ENCODE measurements at places on chromosomes 3 and 15.

DNA sequence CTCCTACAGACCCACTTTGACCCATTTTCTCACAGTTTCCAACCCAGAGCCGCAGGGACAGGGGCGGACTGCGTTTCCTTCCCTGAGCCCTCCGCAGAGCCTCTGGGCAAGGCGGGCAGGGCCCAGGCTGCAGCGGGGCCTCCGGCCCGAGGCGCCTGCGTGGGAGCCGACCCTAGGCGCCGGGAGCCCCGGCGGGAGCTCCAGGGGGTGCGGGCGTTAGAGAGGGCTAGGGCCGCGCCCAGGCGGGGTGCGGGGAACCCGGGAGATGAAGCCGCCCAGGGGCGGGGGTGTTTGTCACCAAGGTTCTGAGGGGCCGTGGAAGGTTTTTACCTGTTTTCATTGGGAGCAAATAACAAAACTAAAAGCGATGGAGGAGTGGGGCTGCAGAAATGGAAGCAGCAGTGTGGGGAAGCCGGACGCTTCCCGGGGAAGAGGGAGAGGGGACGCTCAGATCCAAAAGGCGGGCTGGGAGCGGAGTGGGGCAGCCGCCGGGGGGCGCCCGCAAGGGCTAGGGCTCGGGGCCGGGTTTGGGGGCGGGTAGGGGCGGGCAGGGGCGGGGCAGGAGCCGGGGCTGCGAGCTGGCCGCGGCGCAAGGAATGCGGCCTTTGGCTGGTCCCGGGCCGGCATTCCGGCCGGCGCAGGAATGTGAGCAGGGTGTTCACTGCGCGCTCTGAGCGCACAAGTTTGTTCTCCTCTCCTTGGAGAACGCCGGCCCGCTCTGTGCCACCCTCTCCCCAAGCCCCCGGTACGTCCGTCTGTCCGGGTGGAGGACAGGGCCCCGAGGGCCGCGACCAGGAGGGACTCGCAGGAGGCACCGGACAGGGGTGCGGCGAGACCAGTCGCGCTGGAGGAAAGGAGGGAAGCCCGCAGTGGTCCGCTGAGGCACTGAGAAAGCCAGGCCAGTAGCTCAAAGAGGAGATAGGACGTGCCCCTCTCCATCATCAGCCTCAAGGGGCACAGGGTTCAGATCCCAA, 61.1 kb downstream of the AMOTL2 start:
- no peak for DNase-seq

- no peak for DNase-seq
Observed at GRCh38 chr3:107542665-107543064, 19.9 kb downstream of the BBX start.

DNA sequence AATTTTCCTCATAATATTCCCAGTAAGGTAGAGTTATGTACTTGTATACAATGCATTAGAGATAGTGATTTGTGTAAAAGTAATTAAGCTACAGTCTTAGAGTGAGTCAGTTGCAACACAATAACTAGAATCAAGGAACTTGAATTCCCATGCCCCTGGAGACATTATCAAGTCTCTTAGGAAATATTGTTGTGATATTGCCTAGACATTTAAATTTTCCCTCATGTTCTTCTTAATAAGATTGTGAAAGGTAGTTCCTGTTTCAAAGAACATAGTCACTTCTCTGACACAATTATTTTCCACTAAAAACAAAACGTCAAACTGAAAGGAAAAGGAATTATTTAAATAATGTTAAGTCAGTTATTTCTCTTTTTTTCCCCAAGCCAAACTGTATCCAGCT, 13.0 kb upstream of the ATP1B3 start:
- DNase-seq, result no peak

DNA sequence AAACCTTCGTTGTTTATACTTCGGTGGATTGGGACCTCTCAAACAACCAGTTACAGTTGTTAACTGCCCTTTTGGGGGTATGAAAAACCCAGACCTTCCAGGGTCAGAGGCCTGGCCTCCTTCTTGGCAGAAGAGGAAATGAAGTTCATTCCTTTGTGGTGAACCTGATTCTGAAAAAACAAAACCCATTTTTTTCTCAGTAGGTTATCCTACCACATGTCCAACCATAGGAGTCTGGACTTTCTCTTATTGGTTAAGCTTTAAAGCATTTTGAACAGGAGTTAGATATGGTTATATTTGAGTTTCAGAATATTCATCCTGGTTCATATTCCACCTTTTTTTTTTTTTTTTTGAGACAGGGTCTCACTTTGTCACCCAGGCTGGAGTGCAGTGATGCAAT, 7.2 kb upstream of the LACTB start:
- no peak for DNase-seq

- DNase-seq, result no peak
Observed at GRCh38 chr3:38562467-38562925, 66.4 kb downstream of the EXOG start.

GRCh38 chr3:41159588-41160189, 39.6 kb upstream of the CTNNB1 start:
- no peak for DNase-seq

- DNase-seq, result no peak
Observed at GRCh38 chr3:11764931-11765363, 81.7 kb downstream of the TAMM41 start.

DNA sequence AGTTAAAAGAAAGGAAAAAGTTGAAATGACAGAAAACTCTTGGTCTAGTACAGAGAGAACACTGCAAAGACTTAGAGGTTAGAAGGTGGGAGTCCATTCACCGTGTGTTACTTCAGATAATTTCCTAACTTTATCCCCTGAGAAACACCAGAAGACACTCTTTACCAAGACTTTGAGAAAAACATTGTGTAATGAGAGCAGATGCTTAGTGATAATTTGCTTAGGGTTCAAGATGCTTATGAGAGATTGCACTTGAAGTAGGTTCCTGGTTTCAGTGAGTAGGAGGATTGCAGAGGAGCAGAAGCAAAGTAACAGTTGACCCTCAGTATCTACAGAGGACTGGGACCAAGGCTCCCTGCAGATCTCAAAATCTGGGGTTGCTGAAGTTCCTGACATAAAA, 594.1 kb downstream of the NR2F2 start:
- no peak for DNase-seq

GRCh38 chr3:41195946-41196345, 3.4 kb upstream of the CTNNB1 start:
- DNase-seq, result no peak

DNA sequence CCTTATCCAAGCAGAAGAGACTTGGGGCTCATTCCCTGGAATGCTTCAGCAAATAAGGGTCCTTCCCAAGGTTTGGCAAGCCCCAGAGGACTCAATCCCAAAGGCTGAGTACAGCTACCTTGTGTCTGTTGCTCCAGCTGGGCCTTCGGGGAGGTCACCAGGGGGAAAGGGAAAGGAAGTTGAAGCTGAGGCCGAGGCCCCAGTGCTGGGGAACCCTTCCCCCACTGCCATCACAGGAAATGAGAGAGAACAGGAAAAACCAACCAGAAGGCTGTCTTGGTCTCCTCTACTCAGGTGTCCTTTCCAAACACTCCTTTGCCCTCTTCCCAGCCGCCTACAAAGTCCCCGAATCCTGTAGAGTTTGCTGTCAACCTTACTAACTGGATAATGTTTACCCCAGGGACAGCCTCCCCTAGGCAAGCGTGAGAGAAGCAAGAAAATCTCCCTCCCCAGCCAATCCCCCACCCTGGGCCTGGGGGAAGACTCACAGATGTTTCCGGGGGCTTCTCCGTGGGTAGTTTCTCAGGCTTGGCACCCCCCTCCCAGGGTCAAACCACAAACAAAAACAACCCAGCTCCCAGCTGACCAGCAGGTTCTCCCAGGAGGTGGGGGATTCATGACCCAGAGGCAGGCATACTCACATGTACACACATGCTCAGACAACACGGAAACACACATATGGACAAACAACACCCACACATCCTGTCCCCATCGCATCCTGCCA, 5.5 kb downstream of the CSRNP1 start:
- no peak for DNase-seq

GRCh38 chr3:114351123-114351821, 57.4 kb downstream of the TIGIT start:
- DNase-seq, result no peak

DNA sequence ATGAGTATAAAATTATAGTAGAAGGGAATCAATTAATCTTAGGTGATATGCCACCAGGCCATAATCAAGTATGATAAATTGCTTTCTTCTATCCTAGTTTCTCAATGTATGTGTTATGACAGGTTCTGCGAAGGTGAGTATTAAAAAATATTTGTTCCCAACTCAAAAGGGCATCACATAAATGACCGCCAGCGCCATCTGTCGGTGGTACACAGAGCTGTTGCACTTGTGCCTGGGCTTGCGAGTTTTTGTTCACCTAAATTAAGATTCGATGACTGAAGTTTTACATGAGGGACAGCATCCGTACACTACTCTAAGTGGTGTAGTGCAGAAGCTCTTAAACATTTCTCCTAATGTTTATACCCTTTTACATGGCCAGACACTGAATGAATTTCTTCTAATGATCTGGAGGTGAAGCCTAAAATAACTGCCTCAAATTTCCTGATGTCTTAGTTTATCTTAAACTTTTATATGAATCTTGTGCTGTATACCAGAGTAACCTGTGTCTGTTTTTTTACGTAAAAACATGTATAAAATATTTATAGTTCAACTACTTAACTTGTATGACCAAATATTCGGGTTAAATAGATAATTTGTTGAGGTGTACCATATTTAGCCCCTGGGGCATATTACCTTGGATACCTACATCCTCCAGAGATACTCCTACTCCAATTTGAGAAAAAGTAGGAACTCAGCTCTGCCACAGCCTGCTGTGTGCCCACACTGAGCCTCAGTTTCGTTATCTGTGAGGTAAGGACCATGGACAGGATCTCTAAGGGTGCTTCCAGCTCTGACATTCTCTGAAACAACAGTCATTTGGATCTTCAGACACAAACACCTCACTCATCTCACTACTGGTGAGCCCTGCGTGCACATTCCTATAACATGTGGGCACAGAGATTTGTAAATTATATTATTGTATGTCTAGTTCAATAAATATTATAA, 365.6 kb downstream of the MAGI1 start:
- DNase-seq, result no peak

- DNase-seq, result no peak
Observed at GRCh38 chr3:143856252-143856970, 8.1 kb upstream of the SLC9A9 start.

DNA sequence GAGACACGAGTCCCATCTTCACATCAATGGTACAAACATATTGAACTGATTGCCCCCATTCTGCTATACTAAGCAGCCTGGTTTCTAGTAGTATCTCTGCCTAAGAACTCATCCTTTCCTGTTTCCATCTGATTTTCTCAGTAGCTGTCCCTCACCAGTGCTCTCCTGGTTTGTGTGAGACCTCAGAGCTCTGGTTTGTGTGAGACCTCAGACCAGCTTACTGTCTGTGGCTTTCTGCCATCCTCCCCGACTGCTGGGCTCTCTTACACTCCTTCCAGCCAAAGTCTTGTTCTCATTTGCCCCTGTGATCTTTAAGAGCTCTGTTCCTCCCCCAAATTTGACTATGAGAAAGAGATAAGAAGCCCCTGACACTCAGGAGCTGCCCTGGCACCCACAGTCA, 41.1 kb upstream of the NEDD4 start:
- DNase-seq, result no peak

DNA sequence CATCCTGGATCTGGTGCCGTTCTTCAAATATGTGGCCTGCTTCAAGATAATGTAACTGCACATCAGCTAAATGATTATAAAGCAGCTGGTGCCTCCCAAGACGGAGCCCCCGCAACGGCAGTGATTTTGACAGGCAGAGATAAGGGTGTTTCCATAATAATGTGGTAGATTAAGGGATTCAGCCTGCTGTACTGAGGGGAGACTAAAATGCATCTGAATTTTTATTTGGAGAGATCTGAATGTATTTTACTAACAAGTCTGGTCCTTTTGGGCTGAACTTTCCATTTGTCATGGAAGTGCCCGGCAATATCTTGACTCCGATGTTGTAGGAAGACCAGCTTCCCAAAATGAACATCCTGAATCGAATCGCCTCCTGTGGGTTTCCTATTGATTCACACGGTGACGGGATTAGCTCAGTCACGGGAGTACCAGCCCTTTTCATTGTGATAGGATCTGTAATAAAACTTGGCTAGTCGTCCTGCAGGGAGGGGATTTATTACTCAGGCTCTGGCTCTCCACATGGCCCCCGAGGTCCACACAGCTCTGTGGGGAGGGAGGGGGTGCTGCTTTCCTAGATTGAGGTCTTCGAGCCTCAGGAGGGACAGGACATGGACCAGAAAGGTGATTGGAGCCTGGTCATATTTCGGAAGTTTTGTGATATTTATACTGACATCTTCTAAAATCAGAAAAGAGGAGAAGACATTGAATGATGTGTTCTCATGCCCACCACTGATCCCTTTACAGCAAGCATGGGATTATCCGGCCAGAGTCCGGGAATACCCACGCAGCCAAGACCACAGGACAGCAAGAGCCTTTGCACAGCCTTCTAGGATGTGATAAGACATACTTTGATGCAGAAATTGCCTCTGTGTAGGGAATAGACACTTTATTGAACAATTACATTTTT, 2.5 kb upstream of the PCSK6 start:
- DNase-seq, result no peak

GRCh38 chr15:27592036-27592760, 506.9 kb downstream of the OCA2 start:
- no peak for DNase-seq

DNA sequence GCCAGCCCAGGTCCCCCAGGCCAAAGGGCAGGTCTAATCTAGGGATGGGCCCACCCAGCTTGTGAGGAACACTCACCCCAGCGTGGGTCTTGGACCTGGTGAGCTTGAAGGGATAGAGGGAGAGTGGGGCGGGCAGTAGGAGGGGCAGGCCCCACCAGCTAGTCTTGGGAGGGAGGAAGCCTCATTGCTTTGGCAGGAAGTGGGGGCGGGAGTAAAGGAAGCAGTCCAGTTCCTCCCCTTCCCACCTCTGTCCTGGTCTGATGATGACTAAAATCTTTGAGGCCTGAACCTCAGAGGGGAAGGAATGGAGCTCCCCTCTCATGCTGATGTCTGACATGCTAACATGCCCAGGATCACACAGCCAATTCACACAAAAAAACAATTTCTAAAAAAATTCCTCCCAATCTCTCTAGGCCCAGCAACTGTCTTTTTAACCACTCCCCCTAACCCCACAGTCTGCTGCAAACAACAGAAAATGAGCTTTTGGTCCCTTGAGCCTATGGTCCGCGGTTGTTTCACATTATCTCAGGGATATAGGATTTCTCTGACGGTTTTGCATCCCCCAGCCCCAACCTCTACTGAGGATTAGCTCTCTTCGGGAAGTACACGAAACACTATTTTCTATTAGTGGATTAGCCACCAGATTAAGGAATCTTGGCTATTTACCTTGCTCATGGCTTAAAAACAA, 30.7 kb upstream of the DUSP7 start:
- DNase-seq, result no peak

DNA sequence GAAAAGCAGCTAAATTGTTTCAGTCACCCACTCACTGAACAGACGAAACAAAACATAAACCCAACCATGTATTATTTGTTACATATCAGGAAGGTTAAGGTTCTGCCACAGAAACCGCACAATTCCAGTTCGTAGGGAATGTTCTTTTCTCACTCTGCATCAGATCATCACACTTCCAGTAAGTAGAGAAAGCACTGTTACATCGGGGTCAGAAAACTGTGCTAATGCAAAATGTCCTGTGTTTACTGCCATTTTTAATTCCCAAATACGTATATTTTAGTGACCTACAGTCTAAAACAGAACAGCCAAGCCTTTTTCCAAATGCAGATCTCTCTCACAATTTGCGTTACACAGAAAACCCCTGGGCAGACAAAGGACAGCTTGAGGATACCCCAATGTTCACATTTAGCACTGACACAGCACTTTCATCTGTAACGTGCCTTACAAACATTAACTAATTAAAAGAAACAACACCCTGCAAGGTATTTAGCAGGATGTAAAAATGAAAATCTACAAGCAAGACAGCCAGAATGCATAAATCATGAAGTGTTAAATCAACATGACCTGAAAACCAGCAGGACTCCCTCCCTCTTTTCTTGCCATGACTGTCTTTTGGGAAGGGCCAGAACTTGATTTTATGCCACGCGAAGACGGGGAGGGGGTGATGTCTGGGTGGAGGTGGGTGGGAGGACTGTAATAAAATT, 34.8 kb upstream of the SKIL start:
- DNase-seq, result no peak
